Kidney glomerular epithelial cell (primary cell): ENCODE measurements at places on chromosomes 11 and 22.

GRCh38 chr11:112266410-112266778 lies 5.7 kb upstream of the PLET1 start:
- DNase-seq, result no peak

GRCh38 chr11:13294771-13295579 lies 17.4 kb downstream of the BMAL1 start:
- no peak for DNase-seq

GRCh38 chr22:46500201-46500600 lies 37.2 kb downstream of the CELSR1 start:
- DNase-seq, result no peak

GRCh38 chr11:4926608-4927007 lies 2.5 kb upstream of the OR51G1 start:
- no peak for DNase-seq

DNA sequence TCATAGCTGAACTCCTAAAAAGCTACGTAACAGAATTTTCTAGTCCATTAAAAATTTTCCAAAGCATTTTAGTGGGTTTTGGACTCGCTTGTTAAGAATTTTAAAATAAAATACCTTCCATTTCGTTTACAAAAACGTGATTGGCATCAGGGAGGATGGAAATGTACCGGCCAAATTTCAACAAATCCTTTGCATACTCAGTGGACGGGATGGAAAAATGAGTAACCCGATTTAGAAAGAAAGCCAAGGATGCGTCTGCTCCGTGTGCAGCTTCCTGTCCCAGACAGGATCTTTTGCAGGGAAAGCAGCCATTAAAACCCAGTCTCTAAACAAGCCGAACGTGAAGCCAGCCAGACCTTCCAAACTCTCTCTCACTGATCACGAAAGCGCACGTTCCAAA lies 15.6 kb downstream of the TMEM184B start:
- DNase-seq, result no peak

- peak; percentile 91 for DNase-seq
Observed at GRCh38 chr22:46105494-46106278, 44.6 kb upstream of the PPARA start.

GRCh38 chr11:124961972-124962609 lies 8.1 kb downstream of the CCDC15 start:
- DNase-seq, result peak; percentile 74

- no peak for DNase-seq
Observed at GRCh38 chr11:115364896-115365295, 139.3 kb downstream of the CADM1 start.

GRCh38 chr11:8015753-8016239 lies 28.7 kb downstream of the EIF3F start:
- peak; percentile 39 for DNase-seq

DNA sequence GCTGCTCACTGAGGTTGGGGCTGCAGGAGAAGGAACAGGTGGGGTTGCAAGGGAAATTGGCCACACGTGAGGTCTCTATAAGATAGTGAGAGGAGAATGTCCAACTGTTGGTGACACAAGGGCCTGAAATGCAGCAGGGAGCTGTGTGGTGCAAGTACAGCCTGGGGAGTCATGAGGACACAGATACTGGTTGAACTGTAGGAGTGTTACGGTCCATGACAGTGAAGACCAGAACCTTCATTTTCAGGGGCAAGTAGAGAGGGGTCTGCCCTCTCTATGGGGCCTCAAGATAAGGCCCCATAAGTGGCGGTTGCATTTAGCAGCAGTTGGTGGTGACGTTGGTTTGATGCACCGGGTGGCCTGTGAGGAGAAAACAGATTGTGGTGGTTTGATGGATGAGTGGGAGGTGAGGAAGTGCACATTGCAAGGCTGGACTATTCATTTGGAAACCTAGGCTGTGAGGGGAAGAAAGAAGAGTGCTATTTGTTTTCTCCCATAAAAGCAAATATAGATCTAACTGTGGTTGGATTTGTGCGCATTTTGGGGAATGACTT lies 39.4 kb downstream of the MICAL2 start:
- DNase-seq, result no peak

DNA sequence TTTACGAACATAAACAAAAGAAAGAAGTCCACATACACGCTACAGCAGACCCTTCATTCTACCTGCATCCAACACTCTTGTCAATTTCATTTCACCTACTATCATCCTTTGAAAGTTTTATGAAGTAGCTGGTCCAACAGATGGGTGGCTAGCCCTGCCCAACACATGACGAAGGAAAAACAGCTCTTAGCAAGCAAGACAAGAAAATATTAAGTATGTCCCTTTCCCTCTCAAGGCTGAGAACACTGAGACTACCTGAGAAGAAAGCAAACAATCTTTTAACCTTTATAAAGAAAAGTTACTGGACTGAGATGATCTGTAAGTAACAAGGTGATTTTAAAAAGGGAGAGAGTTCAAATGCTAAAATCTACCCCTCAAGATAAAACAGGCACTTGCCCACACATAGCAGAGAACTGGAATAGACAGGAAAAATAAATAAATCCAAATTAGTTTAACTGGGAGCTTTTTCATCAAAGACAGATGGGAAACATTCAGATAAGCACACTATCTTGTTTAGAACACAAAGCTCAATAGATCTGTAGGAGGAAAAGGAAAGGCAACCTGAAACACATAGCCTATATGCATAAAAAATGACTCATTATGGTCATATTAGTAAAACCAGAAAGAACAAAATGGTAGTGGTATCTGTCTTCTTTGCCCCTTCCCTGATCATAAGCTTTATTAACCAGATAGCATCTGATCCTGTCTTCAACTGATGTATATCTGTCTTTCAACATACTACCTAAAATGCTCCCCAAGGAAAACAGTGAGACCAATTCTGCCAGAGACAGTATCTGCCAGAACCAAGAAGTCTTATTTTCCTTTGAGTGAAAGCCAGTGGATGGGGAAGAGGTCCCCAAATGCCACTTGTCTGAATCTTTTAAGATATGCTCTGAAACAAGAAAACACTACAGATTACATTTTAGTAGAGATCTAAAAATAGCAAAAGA lies 104.3 kb downstream of the MRTFA start:
- no peak for DNase-seq

DNA sequence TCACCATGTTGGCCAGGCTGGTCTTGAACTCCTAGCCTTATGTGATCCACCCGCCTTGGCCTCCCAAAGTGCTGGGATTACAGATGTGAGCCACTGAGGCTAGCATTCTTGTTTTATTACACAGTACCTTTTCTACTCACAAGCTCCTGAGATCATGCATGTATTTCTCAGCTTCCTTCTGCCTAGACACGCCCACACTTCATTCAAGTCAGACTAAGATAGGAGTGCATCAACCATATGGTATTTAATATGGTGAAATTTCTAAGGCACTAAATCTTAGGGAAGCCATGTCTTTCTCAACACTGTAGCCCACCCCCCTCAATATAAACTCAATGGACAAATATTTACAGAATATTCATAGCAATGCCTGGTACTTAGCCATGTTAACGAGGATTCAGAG lies 62.1 kb downstream of the SLC25A17 start:
- no peak for DNase-seq

DNA sequence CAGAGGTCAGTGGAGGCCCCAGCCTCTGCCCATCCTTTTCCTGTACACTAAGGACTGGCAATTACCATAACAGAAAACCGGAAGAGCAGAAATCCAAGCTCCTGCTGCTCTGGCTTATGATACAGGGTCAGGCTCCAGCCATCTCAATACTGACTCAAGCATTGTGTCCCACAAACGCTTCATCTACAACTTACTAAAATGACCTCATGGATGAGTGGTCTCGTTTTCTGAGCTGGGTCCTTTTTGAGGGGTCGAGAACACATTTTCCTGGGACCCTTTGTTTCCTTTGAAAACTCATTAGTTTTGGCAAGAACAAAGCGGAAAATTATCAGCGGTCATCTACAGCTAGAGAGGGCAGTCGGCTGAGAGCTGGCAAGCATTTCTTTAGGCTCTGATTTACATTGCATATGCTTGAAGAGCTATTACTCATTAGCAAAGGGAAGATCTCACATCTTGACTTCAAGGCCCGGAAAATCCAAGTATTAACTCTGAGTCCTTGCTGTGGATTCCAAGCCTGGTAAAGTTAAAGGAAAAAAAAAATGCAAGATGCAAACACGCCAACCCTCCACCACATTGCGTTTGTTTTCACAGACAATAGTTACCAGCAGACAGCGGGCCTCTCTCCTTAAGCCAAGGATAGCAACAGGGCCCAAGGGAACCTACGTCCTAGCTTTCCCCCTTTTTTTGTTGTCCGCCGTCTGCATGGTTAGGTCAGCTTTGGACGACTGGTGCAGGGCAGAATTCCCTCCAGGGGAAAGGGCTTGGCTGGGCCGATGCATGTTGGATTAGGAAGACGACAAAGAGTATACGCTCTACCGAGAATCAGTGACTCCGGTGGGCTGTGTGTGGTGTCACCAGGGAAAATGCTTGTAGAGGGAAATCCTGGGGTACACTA lies 1.8 kb downstream of the TESMIN start:
- no peak for DNase-seq

DNA sequence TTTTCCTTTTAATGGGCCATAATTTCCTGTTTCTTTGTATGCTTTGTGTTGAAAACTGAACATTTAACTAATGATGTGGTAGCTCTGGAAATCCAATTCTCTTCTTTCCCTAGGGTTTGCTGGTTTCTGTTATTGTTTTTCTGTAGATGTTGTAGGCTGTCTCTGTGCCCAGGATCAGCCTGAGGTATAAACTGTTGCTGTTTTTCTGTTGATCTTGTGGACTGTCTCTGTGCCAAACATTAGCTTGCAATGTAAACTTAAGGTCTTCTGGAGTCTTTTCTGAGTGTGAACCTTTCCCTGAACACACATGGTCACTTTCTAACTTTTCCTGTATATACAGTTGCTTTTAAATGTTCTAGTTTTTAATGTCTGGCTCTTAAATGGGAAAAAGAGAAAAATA lies 5.9 kb upstream of the TSKU start:
- DNase-seq, result no peak

DNA sequence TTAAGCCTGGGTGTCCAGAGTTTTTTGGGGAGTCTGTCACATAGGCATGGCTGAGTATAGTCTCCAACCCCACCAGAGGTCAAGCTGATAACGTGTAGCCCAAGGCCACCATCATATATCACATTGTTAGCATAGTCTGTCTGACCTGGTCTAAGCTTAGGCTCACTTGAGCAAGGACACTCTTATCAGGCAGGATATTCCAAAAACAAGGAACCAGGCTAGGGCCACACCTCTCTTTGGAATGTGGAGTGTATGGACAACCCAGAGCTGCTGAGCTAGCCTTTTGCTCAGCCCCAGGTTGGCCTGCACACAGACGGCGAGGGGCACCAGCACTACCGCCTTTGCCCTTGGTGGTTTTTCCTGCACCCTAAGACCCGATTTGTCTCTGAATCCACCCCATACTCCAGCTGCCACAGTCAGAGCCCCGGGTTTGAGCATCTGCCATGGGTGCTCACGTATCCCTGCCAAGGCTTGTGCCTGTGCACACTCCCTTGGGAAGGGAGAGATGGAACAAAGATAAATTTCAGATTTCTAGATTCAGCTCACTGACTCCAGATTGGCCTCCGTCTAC lies 7.2 kb downstream of the SNAP29 start:
- no peak for DNase-seq

DNA sequence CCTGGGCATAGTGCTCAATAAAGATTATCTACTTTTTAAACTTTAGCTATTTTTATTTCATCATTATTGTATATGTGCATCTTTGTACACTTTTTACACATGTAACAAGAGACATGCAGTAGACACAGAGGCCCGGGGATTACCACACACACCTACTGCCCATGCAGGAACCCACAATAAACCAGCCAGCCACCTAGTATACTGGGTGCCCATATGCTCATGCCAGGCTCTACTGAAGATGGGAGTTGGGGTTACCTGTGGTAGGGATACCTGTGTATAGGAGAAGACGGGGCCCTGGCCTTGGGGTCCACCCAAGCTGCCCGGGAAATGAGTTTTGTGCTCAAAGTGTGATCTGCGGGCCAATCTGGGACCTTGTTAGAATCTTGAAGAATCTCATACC lies 31.2 kb upstream of the P2RY2 start:
- DNase-seq, result no peak

- no peak for DNase-seq
Observed at GRCh38 chr11:66477263-66478201, 2.7 kb upstream of the DPP3 start.

GRCh38 chr22:22770280-22770871 lies 117.2 kb upstream of the IGLL5 start:
- DNase-seq, result peak; percentile 1

- DNase-seq, result no peak
Observed at GRCh38 chr11:66194391-66194790, 74.0 kb upstream of the RAB1B start.

DNA sequence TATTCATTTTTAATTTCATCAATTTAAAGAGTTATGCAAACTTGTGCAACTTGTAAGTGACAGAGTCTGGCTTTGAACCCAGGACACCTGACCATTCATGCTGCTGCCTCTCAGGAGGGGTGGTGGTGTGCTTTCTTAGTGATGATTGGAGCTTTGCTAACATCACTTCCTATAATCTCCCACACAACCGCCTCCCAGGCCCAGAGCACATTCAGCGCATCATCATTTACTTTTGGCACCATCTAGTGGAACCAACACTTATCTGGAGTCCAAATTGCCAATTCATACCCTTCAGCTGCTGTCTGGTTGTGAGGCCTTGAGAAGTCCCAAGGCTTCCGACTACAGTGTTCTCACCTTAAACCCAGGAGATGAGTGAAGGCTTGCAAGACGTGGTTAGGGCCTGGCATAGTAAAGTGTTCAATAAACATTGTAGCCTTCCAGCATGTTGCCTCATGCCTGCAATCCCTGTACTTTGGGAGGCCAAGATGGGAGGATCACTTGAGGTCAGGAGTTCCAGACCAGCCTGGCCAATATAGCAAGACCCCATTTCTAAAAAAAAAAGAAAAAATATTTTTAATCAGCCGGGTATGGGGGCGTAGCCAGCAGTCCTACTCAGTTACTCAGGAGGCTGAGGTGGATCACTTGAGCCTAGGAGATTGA lies 1.1 kb upstream of the TTLL1 start:
- peak; percentile 77 for DNase-seq

DNA sequence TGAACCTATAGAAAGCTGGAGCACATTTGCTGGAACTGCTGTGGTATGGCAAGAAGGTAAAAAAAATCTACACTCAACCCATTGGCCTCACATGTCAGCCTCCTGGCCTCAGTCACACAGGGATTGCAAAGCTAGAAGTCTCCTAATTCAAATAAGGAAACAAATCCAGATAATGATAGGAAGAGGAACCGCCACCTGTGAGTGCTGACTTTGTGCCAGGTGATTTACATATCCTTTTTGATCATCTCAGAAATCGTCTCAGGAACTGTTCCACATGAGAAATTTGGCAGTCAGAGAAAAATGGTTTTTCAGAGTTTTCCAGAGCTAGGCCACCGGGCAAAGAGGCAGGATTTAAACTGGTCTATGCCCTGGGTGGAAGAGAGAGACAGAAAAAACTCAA lies 986 bp downstream of the NLRP10 start:
- no peak for DNase-seq
